A673 (cell line): ENCODE measurements at places on chromosomes 4 and X.

DNA sequence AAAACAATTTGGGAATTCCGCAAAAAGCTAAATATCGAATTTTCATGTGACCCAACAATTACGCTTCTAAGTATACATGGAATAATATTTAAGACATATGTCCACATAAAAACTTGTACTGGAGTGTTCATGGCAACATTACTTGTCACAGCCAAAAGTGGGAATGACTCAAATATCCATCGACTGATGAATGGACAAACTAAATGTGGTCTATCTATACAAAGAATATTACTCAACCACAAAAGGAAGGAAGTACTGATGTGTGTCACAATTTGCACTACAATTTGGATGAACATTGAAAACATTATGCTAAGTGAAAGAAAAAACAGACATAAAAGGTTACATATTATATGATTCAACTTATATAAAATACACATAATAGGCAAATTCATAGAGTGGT, 71.9 kb downstream of the AFF2 start:
- no peak for DNase-seq

DNA sequence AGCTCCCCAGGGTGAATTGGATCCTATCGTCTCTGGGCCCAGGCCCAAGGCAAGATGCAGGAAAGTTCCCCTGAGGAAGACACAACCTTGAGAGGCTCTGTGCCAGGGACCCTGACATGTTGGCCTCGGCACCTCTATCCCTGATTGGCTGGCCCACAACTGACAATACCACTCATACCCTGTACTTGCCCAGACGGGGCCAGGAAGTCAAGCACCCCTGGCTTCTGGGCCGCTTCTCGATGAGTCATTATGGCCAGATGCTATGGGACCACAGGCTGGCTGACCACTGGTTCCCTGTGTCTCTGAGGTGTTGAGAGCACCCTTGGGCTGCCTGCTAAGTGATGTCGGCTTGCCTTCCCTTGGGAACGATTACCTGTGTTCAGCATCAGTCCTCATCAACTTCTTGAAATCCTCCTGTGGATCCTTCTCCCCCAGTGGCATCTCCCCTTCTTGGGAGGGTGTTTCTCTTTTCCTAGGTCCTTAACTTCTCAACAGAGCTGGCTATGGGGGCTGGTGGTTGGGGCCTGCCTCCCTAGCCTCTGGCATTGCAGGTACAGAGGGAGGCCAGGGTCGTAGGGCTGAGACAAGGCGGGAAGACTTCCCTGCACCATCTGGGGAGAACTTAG, 54.5 kb upstream of the MAMLD1 start:
- DNase-seq, result no peak

DNA sequence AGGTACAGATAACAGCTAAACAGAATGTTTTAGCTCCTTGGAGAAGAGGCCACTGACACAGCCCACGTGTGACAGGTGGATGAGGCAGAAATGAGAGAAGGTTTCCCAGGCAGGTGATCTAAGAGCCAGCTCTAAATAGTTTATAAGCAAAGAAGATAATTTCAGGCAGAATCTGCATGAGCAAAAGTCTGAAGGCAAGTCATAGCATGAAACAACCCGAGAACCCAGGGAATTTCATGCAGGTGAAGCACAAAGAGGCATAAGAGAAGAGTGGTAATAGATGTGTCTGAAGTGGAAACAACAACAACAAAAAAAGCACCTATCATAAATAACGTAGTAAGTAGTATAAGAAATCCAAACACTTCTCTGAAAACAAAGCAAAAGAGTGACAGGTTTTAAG, 275.8 kb upstream of the CPEB2 start:
- no peak for DNase-seq

GRCh38 chr4:105179539-105180401, 33.1 kb downstream of the TET2 start:
- DNase-seq, result no peak

GRCh38 chr4:83679254-83679653, 143.3 kb downstream of the GPAT3 start:
- no peak for DNase-seq
